NCI-H1092 treated with DMSO at 0.1 percent for 48 hours (cell line): ENCODE measurements at places on chromosomes 4 and X.

DNA sequence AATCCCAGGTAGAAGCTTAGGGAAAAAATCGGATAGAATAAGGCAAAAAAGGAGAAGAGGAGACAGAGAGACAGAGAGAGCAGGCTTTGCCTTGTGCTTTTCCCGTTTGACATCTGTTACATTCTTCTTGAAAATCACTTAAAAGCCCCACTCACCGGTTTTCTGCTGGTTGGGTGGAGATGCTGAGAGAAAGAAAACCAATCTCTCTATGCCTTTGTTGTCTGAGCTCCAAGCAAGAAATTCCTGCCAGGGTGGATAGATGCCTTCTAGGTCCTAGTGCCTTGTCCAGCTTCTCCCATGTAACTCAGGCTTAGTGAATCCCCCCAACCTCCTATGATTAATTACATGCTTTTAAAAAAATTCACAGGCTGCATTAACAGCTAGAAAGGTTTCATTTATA lies at the start of gene DCX:
Gene DCX, minus strand, starts transcription at position 210 of the 400 bp plus-strand sequence. CDS start 1,794 bp downstream, outside the sequence.
- DNase-seq, result peak; percentile 64

DNA sequence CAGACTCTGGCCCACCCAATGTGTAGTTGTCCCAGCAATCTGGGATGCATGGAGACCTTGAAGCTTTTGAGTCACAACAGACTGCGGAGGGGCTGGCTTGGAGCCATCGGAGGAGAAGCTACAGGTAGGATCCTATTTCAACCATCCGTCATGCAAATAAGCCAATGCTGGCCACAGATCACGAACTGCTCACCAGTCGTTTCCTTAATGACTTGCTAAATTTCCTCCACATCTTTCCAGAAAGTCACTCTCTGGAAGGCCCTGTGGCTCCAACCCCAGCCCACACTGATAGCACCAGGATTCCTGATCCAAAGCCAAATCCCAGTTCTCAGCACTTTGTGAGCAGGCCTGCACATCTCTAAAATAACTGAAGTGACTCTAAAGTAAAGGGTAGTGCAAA lies 321.3 kb downstream of the RAB28 start:
- no peak for DNase-seq

GRCh38 chr4:137212601-137213000 lies 319.7 kb downstream of the PCDH18 start:
- no peak for DNase-seq

DNA sequence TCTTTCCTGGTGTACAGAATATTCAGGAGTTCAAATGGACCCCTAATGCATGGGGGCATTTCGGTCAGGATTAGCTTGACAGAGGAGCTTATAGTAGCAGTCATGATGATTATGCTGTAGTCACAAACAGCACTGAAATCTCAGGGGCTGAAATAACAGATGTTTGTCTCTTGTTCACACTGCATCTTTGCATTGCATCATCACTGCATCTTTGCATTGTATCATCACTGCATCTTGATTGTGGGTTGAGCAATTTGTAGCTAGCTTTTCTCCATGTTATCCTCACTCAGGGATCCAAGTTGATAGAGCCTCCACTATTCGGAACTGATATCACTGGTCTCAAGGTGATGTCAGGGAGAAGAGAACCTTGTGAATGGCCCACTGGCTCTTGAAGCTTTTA lies 160.9 kb downstream of the GATB start:
- DNase-seq, result no peak

- DNase-seq, result no peak
Measured at GRCh38 chrX:112798736-112799135, 41.9 kb downstream of the AMOT start.

GRCh38 chrX:110734271-110734670 lies 61.3 kb downstream of the CHRDL1 start:
- DNase-seq, result no peak

- DNase-seq, result no peak
Measured at GRCh38 chr4:86921608-86922252, 13.1 kb upstream of the AFF1 start.

DNA sequence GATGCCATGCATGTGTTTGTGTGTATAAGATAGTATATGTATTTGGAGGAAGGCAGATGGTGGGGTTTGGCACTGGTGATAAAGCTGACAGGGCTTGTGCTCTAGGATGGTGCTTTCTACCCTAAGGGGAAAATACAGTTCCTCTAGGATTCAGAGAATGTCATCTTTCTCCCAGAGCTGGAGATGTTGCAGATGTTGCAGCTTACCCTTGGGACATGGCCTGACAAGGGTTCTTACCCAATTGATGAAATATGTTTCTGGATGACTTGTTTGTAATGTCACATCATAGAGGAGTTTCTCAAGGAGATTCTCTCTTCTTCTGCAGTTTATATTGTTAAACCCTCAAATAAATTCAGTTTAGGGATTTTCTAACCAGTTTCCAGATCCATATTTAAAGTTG lies 52.5 kb upstream of the PITX2 start:
- no peak for DNase-seq

DNA sequence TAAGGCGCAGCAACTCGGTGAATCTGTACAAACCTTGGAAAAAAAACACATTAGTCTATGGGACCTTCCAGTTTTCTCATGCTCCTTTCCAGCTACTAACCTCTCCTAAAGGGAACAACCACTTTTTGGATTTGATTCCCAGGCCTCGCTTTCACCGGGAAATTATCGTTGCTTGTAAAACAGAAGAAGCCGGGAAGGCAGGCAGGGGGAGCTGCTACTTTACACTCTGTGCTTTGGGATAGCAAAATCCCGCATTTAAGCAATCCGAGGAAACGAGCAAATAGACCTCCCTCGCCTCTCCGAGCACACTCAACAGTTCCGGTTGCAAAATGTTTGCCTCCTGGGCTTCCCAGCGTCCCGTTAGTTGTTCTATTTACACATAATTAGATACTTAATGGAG lies 1.2 kb downstream of the CD38 start:
- no peak for DNase-seq
